ENCODE measurements at places on chromosomes 11 and 22.

- no peak for DNase-seq
Observed at GRCh38 chr11:22957786-22958185, 97.5 kb upstream of the CCDC179 start.

- peak; percentile 12 for DNase-seq
Observed at GRCh38 chr11:116930177-116930576, 92.8 kb upstream of the APOA1 start.

DNA sequence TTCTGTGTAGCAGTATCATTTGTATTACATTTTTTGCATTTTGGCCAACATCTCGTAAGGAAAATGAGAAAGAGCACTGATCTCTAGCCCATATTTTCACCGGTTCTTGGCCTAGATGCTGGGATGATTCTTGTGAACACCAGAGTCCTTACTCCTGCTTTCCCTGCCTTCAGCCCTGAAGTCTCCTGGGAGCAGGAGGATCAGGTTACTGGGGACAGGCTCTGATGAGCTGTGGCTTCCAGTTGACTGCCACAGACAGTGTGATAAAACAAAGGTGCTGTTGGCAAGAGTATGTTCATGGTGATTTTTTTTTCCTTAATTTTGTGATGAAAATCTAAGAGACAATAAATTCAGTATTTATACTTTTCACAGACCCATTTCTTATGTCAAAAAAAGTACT is 34.2 kb upstream of the ADSL start:
- DNase-seq: no peak

DNA sequence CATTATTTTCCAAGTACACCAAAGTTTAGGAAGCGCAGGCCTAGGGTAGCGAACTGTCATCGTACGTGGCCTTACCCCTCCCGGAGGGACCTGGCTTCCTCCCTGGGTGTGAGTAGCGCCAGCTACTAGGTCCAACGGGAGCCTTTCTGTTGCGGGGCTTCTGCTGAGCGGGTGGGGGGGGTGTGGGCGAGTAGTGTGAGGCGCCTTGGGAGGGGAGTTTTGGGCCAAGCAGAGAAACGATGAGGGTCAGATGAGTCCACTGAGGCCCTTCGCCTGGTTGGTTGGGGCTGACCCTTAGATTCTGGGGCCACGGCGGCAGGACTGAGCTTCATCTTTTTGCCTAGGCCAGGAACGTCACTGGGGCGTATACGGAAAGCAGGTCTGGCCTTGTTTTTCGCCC is 868 bp downstream of the TEF start:
- no peak for DNase-seq

DNA sequence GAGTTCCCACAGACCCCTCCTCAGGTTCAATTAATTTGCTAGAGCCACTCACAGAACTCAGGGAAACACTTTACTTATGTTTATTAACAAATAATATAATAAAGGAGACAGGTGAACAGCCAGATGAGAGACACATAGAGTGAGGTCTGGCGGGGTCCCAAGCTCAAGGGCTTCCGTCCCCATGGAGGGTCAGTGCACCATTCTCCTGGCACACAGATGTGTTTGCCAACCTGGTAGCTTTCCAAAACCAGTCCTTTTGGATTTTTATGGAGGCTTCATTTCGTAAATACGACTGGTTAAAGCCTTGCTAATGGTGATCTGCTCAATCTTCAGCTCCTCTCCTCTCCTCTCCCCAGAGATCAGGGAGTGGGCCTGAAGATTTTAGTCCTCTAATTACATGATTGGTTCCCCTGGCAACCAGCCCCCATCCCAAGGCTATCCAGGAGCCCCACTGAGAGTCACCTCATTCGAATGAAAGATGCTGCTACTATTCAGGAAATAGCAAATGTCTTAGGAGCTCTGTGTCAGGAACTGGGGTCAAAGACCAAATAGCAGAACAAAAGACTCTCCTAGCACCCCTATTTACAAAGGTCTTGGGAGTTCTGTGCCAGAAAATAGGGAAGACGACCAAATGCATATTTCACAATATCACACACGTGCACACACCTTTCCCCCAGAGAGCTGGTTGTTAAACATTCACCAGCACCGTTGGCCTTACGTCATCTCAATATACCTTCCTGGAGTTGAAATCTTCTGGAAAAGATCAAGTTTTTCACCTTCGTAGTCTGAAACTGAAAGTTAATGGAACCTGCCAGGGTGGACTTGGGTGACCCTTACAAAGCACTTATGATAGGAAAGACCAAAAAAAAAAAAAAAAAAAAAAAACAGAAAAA is 23.8 kb upstream of the CAPRIN1 start:
- DNase-seq: no peak

DNA sequence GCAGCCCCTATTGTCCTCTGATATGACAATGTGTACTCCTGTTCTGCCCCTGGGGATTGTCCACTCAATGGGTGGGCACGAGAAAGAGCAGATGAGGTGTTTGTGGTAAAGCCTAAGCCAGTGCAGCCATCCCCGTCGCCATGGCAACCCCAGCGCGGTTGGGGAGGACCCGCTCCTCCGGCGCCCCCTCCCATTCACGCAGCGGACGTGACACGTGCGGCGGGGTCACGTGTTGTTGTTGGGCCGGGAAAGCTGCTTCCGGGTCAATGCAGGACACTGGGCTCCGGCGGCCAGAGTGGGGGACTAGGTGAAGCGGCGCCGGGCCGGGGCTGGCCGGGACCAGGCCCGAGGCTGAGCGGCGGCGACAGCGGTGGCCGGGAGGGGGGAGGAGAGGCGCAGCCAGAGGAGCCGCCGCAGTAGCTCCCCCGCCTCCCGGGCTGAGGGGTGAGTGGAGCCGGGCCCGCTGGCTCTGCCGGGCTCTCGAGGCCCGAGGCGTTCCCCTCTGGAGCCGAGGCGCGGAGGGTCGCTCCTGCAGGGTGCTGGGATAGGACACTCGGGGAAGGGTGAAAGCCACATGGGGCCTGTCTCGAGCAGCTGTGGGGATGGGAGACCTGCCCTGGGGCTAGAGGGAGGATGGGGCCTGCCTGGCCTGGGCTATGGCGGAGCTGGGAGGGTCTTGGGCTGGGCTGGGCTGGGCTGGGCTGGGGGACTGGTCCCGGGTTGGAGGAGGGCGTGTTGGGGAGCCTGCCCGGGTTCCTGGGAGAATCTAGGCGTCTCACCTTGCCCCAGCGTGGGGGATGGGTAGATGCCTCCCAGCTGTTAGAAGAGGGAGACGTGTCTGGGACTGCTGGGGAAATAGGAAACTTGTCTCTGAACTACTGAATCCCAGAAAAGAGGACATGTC is at the start of gene TBCEL:
TBCEL (plus strand) TSS at position 255 of the 904 bp plus-strand sequence. CDS start 21,589 bp downstream, outside the sequence.
- peak; percentile 88 for DNase-seq

DNA sequence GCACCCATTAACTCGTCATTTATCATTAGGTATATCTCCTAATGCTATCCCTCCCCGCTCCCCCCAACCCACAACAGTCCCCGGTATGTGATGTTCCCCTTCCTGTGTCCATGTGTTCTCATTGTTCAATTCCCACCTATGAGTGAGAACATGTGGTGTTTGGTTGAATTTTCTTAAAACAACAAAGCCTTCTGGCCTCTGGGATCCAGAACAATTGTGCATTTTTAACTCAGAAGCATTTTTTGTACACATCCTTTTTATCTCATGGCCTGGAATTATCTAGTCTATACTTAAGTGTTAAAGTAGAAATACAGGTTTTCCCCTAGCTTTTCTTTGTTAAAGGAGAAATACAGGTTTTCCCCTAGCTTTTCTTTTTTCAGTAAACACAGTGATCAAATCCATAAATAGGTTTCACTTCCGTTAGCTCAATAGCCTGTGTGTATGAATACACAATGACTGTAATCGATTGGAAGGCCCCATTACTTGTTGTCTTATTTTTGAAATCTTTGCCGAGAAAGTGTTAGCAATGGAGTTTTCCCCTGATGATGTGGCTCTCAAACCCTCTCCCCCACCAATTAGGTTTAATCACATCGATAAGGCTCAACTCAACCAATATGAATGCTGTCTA is 125.6 kb upstream of the PITPNB start:
- no peak for DNase-seq

DNA sequence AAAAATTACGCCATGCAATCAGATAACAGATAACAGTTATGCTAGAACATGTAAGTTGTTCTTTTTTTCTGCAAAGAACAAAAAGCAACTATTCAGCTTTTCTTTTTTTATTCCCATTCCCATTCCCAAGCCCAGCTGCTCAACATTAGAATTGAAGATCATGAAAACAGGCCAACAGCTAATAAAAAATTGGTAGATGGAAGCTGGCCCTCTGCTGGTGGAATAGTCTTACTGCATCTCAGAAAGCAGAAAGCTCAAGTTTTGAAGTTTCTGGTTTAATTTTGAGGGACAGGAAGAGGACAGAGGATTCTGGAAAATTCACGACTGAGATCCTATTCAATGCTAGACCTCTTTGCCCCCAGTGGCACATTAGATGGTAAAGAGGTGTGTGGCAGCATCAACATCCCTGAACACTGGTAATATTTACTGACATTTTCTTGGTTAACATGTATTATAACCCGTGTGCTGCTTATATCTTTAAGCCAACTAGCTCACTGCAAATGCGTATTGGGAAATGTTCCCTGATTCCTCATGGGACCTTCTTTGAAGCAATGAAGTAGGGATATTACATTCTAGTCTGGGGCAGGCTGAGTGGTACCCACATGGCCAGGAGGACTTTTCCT is 591.2 kb downstream of the OPCML start:
- peak; percentile 19 for DNase-seq
